BJ (cell line): ENCODE measurements at places on chromosomes 4 and X.

DNA sequence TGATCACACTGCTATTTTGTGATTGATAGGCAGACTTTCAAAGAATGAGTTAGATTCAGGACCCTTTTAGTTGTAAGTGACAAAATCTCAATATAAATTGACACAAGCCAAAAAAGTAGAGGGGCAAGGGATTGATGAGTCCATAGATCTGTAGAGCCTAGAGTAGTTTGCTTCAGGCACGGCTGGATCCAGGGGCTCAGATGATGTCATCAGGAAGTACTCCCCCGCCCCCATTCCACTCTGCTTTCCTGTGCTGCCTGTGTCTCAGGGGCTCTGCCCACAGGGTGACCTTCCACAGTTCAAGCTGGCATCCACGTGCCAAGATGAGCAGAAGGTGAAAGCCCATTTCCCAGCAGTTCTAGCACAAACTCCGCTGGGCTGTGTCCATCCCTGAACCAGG is 13.6 kb downstream of the WFS1 start:
- no peak for DNase-seq

DNA sequence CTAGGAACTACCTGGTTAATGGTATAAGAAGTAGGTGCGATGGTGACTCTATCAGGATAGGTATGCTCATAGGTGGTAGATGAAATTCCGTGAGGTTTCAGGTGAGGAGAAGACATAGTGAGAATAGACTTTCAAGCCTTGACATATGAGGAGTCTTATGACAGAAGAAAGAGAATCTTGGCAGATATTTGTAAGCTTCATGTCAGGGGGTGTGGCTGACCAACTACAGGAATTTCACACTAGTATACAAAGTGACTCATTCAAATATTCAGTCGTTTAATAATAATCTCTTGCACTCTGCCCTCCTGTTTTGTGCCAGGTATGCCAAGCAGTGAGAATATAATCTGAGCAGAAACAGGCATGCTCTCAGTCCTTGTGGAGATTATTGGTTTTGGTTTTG is 22.8 kb downstream of the PACRGL start:
- no peak for DNase-seq

- DNase-seq, result peak; percentile 22
These were observed 61.3 kb upstream of the TXK start for GRCh38 chr4:48195374-48195773.

GRCh38 chrX:48918643-48919340 is at the start of gene PIM2:
Gene PIM2, minus strand, starts transcription at chrX:48919024. Its CDS starts 190 bp downstream, at chrX:48918834.
- no peak for DNase-seq

DNA sequence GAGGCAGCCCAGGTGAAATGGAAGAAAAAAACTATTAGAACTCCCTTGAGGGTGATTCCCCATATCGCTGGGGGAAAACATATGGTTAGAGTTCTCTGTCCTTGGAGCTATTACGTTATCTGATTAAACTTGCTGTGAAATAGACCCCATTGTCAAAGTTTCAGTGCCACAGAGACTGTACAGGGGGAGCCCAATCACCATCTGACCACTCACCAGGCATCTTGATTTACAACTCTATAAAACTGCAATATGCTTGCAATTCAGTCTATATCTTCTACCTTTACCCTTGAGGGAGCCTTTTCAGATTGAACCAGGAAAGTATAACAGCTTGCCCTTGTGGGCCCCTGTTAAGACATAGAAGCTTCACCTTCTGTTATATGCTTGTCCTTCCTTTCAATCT is 18.2 kb downstream of the TMEM255A start:
- DNase-seq, result no peak

- DNase-seq, result no peak
These were observed 71.6 kb upstream of the TEX13D start for GRCh38 chrX:124260845-124261244.

- no peak for DNase-seq
These were observed 1.7 kb upstream of the CNOT6L start for GRCh38 chr4:77820649-77821561.

DNA sequence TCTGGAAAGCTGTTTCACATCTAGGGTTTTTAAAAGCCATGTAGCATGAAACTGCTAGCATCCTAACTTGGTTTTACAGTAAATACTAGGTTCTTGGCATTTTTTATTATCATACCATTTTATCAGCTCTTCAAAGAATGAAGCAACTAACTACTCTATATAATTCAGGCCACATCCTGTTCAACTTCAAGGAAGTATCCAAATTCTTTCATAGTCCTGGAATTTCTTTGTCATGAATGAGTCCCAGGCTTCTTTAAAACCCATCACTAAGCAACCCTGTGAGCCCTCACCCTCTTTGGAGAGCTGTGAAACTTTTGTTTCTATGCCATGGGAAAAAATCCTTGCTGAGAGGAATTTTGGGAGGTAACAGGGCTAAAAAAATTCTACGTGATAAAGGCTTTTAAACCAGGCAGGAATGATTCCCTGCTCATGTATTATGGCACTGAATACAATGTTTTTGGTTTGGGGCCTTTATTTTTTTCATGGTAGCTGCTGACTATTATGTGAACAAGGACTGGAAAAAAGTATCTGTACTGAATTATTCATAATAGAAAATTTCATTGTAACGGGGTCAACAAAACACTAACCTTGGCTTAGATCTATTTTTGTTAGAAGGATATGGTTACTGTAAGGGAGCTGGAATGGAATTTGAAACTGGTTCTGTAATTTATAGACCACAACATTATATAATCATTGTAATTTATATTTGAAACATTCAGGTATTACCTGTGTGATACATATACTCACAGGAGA is 164.9 kb downstream of the DCTD start:
- DNase-seq, result peak; percentile 69

DNA sequence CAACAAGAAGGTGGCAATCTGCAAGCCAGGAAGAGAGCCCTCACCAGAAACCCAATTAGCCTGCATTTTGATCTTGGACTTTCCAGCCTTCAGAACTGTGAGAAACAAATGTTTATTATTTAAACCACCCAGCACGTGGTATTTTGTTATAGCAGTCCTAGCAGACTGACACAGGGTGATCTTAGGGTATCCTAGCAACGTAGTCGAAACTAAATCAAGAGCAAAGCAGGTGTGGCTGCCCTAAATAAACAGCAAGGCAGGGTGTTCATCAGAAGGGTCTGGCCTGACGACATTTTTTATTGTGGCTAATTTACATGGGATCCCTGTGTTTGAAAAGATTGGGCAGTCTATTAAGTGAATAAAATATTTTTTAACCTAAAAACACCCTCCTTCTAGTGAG is 198.8 kb downstream of the VEGFC start:
- DNase-seq, result no peak

DNA sequence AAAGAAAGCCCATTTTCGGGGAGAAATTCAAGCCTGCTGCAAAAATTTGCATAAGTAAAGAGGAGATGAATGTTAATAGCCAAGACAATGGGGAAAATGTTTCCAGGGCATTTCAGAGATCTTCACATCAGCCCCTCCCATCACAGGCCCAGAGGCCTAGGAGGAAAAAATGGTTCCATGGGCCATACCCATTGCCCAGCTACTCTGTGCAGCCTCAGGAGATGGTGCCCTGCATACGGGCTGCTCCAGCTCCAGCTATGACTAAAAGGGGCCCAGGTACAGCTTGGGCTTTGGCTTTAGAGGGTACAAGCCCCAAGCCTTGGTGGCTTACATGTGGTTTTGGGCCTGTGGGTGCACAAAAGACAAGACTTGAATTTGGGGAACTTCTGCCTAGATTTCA is 168.0 kb upstream of the DIPK2B start:
- no peak for DNase-seq
